ENCODE measurements at places on chromosomes 7 and 10.

- no peak for DNase-seq
Observed at GRCh38 chr10:48271047-48271730, 3.3 kb downstream of the FRMPD2 start.

- no peak for DNase-seq
Observed at GRCh38 chr10:110432814-110433565, 64.7 kb upstream of the DUSP5 start.

DNA sequence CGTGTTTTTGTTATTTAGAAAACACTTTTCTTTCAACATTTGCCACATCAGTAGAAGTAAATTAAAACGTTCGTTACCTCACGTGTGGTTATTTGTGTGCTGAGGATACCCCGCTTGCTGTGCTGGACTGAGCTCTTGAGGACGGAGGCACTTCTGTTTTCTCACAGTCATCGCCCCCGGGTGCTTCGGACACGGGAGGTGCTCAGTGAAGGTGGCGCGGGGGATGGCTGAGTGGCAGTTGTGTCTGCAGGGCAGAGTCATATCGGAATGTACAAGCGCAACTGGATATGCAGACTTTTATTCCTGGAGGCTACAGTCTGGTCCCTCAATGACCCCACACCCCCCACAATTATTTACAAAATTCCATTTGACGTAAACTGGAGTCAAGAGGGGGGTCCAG, 92.0 kb downstream of the DYNC2I1 start:
- no peak for DNase-seq

DNA sequence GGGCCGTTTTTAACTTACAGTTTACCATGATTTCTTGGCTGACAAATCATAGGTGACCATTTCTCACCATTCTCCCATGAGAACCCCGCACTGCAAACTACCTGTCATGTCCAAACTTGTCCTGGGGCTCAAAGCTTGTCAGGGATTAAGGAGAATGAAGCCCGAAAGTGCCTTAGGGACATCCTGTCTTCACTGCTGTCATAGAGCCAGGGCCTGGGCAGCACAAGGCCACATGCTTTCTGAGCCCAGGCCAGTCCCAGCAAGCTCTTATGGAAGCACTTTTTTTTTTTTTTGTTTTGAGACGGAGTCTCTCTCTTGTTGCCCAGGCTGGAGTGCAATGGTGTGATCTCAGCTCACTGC, 33.9 kb downstream of the CCM2 start:
- DNase-seq = no peak

DNA sequence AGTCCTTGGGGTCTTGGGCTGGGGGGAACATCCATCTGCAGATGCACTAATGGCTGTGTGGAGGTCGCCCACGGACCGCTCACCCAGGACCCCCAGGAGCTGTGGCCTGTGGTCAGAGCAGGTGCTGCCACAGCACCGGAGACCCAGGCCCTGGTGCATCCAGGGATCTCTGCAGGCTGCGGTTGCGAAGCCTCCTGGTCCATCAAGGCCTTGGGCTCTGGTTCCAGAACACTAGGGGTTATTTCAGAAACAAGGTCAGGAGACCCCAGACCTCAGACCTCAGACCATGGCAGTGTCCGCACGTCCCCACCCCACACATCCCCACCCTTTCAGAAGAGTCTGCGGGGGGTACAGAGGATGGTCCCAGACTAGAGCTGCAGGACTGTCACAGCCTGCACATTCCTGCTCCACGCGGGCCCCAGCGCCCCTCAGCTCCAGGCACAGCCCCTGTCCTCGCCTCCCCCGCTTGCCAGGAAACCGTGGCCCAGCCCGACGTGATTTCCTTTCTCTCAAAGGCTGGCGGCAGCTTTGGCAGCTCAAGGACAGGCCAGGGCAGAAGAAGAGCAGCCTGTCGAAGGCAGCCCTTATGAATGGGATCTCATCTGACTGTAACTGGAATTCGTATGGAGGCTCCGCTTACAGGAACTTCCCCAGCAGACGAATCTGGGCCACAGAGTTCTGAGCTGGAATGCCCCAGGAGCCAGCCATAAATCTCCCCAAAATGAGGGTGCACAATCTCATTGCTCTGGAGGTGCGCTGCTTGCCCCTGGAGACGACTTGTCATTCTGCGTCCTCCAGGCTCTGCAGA, 136.2 kb upstream of the RET start:
- no peak for DNase-seq

- DNase-seq = no peak
Observed at GRCh38 chr10:16119445-16119844, 259.1 kb upstream of the MINDY3 start.

DNA sequence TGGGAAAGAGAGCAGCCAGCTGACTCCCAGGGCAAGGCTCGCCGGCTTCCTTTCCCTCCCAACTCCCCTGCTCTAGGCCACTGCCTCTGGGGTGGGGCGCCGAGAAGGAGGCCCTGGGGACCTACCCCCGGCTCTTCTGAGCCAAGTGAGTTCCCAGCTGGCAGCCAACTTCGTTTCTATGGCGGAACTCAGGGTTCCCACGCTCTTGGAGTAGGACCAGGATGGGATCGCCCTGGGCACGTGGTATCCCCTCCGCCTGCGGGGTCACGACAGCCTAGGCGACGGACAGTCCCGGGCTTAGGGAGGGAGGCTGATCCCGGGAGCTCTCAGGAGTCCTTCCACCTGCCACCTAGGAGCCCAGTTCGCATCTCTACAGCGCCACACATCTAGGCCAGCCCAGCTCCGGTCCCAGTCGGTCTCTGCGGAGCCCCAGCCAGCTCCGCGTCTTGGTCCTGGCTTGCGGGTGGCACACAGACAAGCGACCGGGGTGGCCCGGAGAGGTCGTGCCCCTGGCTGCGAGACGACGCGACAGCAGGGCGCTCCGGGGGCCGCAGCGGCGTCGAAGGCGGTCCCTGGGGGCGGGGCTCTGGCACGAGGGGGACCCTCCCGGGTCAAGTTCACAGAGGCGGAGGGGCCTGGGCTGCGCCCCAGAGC, 20.5 kb upstream of the GATA3 start:
- DNase-seq = no peak

- DNase-seq = no peak
Observed at GRCh38 chr10:13072339-13072738, 27.6 kb upstream of the OPTN start.

- DNase-seq = no peak
Observed at GRCh38 chr7:94252971-94253370, 141.7 kb upstream of the COL1A2 start.

DNA sequence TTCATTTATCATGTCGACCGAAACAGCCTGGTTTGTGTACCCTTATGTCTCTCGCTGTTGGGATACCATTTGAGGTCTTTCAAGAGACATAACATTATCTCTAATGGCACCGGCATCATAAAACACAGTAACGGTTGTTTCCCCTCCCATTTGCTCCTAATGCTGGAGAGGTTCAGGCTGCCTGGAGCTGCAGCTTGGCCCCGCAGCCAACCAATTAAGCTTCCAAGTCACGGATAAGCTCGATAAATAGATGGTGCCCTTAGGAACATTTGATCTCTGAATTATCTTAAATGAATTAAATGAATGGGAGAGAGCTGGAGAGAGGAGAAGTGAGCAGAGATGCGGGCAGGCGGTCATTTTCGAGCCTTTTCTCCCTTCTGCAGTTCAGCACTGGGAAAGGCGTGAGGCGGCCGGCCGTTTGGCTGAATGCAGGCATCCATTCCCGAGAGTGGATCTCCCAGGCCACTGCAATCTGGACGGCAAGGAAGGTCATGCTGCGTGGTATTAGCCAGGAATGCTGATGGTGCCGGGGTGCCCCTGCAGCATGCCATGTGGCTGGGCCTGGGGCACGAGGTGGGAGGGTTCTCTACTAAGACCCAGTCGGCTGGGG, 12.6 kb downstream of the CPA4 start:
- no peak for DNase-seq

- peak; percentile 51 for DNase-seq
Observed at GRCh38 chr7:140653319-140654108, 12.9 kb upstream of the DENND2A start.

GRCh38 chr7:105934572-105935185, 28.4 kb upstream of the CDHR3 start:
- DNase-seq = peak; percentile 1

DNA sequence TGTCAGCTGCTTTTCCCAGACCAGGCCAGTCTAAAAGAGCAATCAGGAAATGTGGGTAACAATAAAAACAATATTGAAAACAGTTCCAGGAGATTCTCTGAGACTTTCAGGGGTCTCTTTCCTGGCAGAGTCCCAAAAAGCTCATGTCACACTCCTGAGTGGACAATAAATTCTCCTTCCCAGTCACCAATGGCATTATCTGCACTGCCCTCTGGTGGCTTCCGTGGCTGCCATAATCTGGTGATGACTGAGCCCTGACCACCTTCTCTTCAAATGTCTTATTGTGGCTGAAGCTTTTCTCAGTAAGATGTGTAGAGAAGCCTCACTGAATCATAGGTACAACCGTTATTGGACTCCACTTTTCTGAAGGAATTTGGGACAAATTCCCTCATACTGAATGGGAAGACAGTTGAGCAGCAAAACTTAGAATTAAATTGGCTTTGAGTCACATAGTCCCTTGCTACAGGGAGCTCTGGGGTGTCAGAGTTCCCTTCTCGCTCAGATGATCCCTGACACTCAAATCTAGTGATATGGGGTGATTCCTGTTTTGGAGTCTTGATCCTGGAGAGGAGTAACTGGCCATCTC, 24.4 kb upstream of the ASAH2 start:
- DNase-seq = no peak

DNA sequence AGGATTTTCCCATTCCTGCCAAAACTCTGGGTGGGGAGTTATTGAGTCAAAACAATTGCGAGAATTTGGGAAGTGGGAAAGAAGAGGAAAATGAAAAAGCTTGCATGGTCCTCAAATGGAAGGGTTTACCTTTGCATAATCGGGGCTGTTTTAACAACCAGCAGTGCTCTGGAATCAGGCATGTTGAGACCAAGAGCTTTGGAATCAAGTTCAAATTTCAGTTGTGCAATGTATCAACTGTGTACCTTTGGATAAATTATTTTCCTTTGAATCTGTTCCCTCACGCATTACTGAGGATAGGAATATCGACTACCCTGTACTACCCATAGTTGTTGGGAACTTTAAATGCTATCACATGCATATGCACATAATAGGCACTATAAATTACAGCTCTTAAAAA, 205.5 kb downstream of the JCAD start:
- no peak for DNase-seq
